ENCODE measurements at places on chromosomes 7 and 10.

DNA sequence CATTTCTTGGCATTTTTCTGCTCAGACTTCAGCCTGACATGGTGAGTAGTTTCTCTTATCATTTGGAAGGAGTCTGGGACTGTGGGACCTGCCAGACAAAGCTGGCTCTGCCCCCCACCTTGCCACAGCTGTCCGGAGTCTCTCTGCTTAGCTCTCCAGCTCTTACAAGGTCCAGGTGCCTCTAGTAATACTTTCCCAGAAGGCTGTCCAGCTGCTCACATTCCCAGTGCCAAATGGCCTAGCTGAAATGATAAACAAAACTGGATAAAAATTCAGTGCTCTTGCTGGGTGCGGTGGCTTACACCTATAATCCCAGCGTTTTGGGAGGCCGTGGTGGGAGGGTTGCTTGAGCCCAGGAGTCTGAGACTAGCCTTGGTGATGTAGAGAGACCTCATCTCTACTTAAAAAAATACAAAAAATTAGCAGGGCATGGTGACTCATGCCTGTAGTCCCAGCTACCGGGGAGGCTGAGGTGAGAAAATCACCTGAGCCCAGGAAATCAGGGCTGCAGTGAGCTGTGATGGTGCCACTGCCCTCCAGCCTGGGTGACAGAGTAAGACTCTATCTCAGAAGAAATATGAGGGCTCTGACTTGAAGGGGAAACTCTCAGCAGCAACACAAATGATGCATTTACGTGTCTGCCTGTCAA is 86.8 kb downstream of the C10orf90 start:
- no peak for DNase-seq

GRCh38 chr7:3670898-3671297 is 369.8 kb downstream of the SDK1 start:
- no peak for DNase-seq

- DNase-seq: no peak
Measured at GRCh38 chr7:93980744-93981479, 23.2 kb downstream of the BET1 start.

DNA sequence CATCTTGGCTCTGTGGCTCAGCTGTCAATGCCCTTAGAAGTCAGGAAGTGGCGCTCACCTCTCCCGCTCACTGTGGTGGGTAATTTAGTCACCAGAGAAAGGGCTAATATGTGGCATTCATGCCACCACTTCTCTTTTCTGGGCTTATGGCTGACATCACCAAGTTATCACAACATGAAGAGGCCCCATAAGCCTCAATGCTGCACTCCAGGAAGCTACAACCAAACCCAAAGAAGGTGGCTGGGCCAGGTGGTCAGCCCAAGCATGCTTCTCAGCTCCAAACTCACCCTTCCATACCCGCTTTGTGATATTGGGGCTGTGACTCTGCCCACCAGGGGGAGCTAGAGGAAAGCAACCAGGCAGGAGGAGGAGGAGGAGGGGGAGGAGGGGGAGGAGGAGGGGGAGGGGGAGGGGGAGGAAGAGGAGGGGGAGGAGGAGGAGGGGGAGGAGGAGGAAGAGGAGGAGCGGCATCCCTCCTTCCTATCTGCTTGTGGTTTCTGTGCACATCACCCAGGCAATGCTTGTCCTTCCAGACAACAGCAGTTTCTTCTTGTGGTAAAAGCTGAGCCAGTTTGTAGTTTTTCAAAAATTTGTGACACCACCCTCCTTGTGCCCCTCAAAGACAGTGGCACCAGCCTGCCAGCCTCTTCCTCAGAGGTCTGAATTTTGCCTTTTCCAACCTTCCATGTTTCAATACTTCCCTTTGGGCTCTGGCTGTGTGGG is 42.1 kb downstream of the CYP26A1 start:
- peak; percentile 19 for DNase-seq

- no peak for DNase-seq
Measured at GRCh38 chr7:95470452-95470851, 15.3 kb upstream of the ASB4 start.
